ENCODE measurements at places on chromosomes 1 and 21.

DNA sequence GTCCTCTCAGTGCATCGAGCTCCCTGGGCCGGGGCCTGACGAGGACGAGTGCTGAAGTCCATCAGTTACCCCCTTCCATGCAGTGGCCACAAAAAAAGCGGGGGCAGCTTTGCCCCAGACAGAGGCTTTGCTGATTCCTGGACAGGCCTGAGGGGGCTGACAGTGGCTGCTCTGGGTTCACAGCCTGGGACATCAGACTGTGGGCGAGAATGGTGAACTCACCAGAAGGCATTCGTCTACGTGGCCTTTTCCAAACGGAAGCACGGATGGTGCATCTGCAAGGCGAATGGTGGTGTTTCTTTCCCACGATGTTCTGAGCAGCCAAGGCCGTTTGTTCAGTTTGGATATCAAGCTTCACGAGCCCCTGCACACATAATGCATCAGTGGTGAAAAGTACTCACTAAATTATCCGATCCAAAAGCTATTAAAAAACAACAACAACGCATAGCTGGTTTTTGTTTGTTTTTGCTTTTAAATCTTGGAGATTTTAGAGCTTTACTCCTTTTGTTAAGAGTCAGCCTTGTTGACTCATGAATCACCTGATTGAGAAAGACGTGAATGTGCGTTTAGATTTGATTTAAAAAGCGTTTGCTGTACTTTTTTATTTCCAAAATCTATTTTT, 6.3 kb upstream of the ZBTB21 start:
- no peak for DNase-seq

GRCh38 chr1:40857737-40858136, 4.4 kb downstream of the CITED4 start:
- DNase-seq: no peak

DNA sequence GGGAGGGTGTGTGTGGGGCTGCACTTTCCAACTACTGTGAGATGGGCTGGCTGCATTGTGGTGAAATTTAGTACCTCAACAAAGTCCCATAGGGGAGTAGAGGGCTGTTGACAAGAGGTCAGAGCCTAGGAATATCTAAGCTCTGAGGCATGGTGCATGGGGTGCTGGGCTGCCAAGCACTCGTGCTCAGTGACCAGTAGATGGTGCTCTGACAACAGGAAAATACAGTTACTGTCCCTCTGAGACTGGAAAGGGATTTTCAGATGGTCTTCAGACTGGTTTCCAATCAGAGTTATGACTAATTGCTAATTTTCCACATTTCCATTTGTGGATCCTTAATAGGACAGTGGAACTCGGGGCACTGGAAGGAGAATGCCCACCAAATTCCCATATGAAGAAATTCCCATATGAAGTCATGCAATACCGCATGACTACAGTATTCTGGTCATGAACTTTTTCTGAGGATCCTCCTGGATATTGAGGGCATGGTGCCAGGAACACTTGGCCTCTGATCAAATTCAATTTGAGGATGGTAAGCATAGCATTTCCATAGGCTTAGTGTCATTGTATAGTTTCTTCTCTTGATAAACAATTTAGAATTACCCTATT, 4.1 kb upstream of the CACNA1E start:
- no peak for DNase-seq

- DNase-seq: no peak
These were observed 80.7 kb upstream of the KAZN start for GRCh38 chr1:14517841-14518180.

DNA sequence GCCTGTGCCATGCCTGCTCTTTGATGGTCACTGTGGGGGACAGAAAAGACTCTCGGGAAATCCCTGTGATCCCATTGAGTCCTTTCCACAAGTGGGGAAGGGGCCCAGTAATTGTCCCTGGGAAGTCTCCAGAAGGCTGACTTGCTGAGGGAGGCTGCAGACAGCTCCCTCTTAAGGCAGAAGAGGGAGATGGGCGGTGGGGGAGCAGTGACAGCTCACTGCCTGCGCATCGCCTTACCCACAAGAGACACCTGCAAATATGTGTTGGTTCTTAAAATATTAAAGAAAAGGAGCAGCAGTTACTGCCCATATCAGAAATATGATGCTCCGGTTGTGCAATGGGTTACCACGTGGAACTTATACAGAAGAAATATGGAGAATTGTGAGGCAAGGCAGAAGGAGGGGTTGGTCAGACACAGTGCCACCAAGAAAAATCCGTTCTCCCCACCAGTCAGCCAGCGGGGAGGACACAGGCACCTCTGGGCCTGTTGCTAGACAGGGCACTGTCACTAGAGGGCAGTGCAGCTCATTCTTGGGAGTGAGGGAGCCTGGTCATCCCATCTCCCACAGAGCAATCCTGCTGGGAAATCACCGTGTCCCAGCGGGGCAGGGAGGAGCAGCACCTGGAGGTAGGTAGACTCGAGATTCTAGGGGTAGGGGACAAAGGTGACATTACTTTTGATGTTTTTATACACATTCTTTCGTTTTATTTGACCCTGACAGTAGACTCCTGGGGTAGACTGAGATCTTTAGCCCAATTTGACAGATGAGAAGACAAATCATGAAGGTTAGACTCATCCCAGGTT, 6.9 kb upstream of the CAMK1G start:
- DNase-seq: peak; percentile 8

GRCh38 chr1:91171898-91172297, 150.1 kb upstream of the ZNF644 start:
- no peak for DNase-seq

- no peak for DNase-seq
These were observed 121.4 kb downstream of the TGFBR3 start for GRCh38 chr1:91764471-91765115.

DNA sequence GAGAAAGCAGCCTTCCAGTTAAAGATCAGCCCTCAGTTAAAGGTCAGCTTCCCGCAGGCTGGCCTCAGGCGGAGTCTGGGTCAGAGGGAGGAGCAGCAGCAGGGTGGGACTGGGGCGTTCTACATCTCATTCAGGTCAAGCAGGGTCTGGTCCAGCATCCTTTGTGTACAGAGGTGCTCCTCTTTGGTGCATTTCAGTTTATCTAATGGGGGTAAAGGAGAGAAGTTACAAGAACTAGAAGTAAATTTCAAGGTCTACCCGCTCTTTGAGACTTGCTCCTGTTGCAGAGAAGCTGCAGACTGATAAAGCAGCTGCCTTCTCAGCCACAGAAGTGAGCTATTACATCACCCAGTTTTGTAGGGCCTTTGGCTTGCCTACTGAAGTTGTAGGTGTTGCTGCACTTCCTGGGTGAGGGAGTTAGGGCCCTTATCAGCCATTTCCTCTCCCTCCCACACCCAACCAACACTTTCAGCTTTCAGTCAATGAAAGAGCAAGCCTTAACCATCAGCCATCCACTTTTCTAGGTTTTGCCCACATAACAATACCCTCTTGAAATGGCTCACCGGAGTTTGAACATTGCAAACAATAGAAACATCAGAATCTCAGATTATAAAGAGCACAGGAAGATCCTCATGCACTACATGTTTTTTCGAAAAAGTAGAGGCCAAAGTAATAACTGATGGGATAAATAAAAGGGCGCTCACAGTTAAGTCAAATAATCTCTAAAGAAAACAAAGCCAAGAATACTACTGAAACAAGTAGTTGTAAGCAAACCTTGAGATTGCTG, 2.8 kb upstream of the NUP210L start:
- peak; percentile 28 for DNase-seq

- no peak for DNase-seq
These were observed 15.5 kb upstream of the SERINC2 start for GRCh38 chr1:31397360-31398095.

GRCh38 chr1:17696417-17697301, 58.5 kb upstream of the ACTL8 start:
- no peak for DNase-seq

DNA sequence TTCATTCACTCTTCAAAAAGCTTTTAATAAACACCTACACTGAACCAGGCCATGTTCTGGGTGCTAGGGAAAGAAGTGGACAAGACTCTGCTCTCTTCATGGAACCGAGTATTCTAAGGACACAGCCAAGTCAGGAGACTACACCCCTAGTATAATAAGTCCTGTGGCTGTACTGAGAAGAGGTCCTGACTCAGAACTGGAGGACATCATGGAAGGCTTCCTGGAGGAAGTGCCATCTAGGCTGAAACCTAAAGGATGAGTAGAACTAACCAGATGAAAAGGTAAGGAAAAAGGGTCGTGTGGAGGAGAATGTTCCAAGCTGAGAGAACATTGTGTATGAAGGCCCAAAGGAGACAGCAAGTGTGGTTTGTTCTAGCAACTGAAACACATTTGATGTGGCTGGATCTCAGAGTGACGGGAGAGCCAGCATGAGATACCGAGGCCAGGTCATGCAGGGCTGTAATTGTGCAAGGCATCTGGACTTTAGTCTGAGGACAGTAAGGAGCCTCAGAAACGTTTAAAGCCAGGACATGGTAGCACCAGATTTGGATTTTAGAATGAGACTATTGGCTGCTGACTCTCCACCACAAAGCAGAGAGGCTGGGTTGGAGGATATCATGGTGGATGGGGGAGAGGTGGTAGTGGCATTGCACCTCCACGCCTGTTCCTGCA, 82.5 kb downstream of the LRRN2 start:
- no peak for DNase-seq

DNA sequence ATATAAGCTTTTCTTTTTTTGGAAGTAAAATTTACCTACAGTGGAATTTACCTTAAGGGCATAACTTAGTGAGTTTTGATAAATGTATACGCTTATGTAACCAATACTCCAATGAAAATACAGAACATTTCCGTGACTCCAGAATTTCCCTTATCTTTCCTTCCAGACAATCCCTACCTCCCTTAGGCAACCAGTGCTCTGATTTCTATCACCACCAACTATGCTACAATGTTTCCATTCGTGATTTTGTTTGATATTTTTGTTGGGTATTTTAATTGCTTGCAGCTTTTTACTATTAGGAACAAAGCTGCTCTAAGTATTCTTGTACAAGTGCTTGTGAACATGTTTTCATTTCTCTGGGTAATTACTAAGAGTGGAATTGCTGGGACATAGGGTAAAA, 14.6 kb downstream of the IFT25 start:
- no peak for DNase-seq

All from stimulated activated CD8-positive, alpha-beta memory T cell treated with anti-CD3 and anti-CD28 coated beads, Interleukin-4, amount 100 ng/mL, for 1 hour (primary cell).